ENCODE measurements at places on chromosomes 4 and X.
A peak's percentile ranks its signal among the peaks of the same experiment; 100 is the strongest.

DNA sequence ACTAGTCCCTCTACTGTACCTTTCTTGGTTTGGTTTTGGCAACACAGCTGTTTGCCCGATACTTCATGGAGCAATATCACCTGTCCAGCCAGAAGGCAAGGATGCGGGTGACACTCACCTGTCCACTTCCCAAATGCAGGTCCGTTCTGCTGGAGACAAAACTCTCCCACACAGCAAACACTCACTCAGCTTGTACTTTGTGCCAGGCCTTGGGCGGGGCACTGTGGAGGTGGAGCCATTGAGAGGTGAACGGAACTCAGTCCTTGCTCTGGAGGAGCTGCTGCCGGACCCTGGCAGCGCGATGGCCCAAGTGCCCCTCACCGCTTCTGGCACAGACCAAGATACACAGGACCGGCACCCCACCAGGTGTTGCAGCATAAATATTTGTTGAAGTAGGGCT is 15.3 kb upstream of the HMGB3 start:
- no peak for DNase-seq

DNA sequence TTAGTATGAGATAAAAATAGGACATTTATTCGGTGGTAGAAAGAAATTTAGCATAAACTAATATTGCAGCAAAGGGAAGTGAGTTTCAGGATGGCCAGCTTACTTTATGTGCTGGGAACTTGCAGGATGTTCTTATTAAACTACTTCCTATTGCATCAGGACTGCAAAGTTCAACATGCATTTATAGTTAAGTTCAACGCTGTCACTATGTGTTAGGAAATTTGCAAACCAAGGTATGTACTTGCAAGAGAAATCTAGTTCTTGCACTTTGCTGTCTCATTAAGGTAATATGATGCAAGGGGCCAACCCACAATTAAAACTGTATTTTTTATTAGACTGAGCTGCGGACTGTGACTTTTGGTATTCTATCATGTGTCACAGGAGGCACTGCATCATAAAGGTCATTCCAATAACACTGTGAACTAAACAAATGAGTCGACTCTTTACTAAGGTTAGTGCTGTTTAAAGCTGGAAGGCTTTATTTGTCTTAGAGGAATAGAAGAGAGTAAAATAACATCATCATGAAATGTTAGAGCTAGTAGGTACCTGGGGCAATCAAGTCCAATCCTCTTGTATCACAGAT is 1525.7 kb upstream of the TENM3 start:
- no peak for DNase-seq

DNA sequence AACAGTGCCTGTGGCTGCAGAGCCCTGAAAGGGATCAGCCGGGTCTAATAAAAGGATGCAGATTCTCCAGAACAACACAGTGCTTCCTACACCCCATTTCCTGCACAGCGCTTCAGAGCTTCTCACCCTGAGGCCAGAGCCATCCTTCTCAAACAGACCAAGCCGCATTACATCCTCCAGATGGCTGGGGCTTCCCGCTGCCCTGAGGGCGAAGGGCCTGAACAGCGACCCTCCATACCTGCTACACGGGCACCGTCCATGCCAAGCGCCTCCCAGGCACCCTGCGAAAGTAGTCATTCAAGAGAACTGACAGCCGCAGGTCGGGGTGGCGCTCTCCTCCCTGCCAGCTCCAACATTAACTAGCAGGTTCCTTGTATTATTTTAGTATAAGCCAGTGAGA is 36.5 kb downstream of the ACOX3 start:
- no peak for DNase-seq

DNA sequence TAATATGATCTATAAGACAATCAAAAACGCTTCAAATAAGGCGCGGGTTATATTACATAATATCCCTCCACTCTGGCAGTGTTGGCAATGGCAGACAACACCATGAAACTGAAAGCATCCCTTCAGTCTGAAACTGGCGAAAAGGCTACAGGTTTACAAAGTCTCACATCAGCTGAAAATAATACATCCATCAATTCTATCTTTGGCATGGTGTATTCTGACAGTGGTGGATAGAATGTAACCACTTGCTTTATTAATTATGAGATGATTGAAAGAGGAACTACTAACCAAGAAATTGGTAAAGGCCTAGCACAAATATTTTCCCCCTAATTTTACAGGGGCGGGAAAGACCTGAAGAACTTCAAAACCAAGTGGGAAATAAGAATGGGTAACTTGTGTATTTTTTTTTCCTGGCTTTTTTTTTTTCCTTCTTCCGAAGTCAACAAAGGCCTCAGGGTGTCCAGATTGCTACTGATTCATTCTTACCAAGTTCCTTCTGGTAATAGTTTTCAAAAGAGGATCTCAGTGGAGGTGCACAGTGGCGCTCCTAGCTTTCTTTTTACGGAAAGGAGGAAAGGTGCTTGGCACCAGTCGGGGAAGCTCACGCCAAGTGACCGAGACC is 728 bp downstream of the UBA6 start:
- no peak for DNase-seq

- DNase-seq, result no peak
These were observed 215.8 kb downstream of the PACRGL start for GRCh38 chr4:20916106-20916505.

DNA sequence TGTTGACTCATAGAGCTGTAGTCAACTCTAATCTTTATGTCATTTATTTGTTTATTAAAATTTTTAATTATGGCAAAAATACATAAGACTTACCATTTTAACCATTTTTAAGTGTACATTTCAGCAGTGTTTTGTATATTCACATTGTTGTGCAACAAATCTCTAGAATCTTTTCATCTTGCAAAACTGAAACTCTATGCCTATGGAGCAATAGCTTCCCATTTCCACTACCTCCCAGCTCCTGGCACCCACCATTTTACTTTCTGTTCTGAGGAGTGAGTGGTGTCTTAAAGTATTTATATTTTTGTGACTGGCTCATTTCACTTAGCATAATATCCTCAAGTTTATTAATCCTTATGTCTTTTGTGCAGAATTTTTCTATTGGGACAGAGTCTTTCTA is 181.0 kb downstream of the GPAT3 start:
- no peak for DNase-seq

DNA sequence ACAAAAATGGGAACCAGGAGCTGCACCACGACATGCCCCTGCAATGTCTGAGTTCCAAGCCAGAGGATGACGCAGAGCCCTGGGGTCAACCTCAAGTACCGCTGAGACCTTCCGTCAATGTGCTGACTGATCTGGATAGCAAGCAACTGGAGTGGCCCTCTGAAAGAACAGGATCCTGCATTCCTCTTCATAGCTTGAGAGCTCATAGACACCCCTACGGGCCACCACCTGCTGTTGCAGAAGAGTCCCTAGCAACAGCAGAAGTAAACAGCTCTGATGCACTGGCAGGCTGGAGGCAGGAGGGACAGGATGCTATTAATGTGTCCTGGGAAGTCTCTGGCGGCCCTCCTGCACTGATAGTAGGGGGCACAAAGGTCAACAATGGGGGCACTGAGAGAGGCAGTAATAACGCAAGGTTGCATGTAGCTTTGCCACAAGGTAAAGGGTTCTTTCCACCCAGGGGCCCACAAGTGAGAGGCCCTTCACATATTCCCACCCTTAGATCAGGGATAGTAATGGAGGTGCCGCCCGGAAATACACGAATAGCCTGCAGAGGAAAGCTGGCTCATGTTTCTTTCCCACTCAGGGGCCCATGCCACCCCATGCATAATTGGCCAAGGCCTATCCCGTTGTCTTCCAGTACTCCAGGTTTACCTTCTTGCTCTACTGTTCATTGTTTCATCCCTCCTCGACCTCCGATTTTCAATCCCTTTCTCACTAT is 1.3 kb downstream of the PRR32 start:
- DNase-seq, result no peak

DNA sequence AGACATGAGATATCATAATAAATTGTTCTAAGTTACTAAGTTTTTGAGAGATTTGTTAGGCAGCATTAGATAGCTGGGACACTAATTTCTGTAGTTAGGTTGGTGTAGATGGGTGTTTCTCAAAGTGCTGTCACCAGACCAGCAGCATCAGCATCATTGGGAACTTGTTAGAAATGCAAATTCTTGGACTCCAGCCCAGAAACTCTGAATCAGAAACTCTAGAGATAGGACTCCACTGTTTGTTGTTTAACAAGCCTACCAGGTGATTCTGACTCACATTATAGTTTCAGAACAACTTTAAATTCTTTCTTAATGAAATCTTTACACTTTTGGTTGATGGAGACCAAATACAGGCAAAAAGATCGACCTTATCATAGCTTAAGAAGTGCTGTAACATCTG is 173.7 kb downstream of the PABPC4L start:
- no peak for DNase-seq

DNA sequence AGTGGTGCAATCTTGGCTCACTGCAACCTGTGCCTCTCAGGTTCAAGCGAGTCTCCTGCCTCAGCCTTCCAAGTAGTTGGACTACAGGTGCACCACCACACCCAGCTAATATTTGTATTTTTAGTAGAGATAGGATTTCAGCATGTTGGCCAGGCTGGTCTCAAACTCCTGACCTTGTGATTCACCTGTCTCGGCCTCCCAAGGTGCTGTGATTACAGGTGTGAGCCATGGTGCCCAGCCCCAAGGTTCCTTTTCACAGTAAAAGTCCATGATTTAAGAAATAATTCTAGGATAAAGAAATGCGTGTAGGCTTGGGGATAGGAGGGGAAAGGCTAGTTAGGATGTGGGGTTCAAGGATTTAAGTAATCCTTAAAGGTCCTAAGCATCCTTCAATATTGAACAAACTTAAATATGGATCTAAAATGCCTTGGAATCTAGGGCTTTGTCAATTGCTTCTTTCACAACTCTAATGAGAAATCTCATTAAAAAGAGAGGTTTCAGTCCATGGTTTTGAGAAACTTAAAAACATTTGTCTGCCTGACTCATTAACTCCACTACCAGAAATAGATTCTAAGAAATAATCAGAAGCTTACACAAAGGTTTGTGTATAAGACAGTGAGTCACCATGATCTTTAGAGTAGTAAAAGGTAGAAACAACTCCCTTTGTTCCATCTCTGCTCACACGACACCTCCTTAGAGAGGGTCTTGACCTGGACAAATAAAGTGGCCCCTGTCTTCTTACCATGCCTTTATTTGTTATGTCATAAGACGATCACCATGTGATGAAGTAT is 203.2 kb downstream of the PTTG2 start:
- no peak for DNase-seq

GRCh38 chrX:117936118-117936517 is 180.5 kb downstream of the KLHL13 start:
- no peak for DNase-seq

DNA sequence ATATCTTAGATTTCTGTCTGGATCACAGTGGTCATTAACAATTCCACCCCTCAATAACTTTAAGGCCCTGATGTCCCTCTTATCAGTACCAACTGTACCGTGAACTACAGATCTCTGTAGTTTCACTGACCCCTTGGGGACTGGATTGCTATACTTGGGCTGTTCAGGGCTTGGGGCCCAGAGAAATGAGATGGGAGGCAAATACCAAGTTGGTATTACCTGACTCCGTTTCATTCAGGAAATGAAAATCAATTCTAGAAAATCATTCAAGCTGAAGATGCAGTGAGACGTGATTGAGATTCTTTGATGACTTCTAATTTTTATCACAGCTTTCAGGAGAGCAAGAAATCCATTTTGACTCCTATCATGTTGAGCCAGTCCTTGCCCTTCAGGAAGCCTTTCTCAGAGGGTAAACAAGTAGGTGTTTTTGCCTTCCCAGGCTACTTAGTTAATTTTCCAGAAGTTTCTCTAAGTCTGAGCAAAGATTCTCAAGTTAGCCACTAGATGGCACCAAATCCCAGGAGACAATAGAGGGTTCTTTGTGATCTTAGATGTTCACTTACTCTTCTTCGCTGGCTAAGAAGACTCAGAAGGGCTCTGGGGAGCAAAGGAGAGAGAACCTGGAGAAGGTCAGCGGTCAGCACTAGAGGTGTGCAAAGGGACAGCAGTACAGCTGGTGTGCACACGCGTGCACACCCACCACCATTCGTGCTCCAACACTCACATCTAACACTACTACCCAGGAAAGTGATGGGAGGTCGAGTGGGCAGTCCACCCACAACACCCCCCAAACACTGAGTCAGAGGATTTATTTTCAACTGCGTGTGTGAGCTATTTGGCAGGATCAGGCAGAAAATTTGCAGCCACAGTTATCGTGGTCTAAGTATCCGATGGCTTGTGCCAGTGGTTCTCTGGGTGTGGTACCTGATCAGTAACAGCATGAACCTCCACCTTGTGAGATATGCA is 7.4 kb downstream of the HNRNPH2 start:
- DNase-seq, result peak; percentile 35

GRCh38 chrX:119981286-119982070 is 37.9 kb upstream of the NKAP start:
- DNase-seq, result peak; percentile 14

DNA sequence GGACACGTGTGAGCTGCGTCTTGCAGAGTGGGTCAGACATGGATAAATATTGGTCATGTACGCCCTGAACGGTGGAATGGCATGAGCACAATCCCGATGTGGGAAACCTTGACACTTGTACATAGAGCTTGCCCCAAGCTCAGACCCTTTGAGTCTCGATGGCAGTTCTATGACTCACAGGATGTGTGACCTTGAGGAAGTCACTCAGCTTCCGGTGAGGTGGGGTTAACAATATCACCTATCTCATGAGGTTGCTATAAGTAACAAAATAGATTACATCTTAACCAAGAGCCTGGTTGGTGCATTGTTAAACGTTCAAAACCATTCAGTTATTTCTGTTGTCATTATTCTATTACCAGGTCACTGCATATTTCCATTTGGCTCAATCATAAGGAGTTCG is 109.1 kb upstream of the TBL1X start:
- DNase-seq, result no peak

DNA sequence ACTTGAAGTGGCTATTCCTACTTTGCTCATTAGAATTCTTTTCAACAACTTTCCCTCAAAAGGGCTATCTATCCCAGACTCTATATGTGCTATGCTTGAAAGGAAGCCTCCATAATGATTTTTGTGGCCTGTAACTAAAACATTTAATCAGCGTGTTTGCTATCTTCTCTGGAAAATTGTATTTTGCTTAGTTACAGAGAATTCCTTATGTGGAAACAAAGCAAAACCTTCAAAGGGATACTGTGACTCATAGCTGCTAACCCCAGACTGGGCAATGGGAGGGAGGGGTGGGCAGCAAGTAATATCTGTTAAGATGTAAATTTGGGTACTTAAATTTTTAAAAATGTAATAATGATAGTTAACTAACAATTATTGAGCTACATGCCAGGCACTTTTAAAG is 3.7 kb downstream of the SLC25A14 start:
- DNase-seq, result no peak

- no peak for DNase-seq
These were observed 39.5 kb downstream of the SLC7A11 start for GRCh38 chr4:138202686-138203085.
